Tibial artery (tissue), 4 donors: ENCODE measurements at places on chromosomes 2 and 18.
A peak's percentile ranks its signal among the peaks of the same experiment; 100 is the strongest.

DNA sequence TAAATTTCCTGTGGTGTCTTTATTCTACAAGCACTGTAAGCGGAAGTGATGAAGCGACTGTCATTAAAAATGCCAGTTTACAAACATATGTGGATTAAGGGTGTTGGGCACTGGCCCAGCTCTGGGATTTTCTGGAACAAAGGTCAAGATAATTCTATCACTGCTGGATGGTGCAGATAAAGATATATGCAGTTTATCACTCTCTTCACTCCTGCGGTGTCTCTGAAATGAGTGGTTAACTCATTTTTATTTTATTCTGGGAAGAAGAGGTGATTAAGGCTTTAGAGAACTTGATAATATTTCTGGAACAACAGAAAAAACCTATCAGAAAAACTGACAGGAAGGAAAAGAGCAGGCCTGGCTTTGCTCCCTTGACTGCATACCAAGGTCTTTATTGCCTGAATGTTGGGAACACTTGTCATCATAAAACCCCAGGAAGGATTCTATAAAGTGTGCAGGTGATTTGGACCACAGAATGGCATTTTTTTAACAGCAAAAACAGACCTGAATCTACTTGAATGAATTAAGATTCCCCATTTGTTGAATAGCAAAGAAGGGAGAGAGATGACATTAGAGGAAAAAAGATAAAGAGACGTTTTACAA is 32.4 kb downstream of the ABCB11 start:
- no peak for DNase-seq

DNA sequence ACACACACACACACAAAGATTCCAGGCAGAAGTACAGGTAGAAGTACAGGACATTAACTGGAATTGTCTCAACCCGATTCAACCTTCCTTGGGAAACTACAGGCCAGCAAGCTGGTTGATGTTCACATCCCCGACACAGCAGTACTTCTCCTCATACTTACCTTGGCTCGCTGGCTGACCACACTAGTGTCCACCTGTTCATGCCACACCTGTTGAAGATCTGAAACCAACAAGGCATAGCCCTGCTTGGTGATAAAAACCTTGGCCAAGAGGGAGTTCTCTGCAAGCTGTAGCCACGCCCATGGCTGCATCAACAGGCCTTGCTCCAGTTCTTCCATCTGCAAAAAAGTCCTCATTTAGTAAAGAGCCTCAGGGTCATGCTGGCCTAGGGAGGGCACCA is 2.6 kb downstream of the NHEJ1 start:
- no peak for DNase-seq

DNA sequence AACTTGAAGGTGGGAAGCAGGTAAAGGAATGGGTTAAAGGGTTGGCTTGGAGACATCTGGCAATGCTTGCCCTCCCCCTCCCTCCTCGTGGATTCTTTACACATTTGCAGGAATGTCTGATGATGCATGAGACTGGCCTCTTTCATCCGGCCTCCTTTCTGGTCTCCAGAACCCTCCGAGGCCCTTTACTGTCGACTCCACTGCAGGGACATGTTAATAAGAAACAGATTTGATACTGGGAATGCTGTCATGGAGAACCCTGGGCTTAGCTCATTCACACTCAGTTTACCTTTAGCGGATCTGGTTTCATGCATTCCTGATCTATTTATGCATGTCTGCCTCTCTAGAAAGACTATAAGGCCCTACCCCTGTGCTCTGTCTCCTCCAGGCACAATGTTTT is 238.7 kb downstream of the TGIF1 start:
- DNase-seq, result no peak

GRCh38 chr18:45738660-45739059 is 14.7 kb downstream of the SLC14A1 start:
- no peak for DNase-seq

DNA sequence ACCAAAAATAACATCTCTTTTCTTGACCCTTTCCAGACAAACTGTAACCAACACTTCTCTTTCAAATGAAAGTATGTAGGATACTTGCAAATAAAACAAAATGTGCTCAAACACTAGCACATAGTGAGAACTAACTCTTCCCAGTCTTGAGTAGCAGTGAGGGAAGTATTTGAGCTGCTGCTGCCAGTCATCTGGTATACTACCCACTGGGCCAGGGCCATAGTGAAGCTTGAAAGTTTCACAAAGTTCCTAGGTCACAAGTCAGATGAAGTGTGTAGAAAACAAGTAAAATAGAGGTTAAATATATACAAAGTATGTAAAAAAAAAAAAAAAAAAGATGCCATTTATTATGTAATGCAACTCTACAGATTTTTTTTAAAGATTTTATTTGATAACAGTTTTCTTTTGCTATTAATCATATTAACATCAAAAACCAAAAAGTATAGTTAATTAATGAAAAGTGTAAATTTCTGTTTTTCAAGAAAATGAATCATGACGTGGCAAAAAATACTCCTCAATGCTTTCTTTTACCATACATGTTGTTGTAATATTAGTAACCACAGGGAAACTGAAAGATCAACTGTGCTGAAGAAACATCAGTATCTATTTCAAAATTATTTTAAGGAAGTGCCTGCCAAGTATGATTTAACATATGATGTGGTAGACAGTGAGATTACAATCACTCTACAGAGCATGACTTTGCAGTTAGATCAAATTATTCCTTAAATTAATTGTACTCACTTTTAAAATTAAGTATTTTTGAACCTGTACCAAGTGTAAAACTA is 21.6 kb upstream of the TRIB2 start:
- no peak for DNase-seq

GRCh38 chr2:158969715-158970240 is 1.3 kb downstream of the TANC1 start:
- DNase-seq, result peak; percentile 34

DNA sequence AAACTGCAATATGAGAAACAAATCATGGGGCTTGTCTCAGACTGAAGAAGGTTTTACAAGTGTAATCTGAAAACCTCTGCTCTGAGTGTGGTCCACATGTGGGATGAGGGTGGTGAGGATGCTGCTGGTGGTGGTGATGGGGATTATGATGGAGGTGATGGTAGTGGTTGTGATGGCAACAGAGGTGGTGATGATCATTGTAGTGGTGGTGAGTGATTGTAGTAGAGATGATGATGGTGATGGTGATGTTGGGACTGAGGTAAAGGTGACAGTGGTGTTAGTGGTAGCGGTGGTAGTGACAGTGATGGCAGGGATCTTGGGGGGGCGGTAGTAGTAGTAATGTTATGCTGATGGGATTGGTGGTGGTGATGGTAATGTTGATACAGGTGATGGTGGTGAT is 217.8 kb downstream of the ANAPC1 start:
- no peak for DNase-seq

DNA sequence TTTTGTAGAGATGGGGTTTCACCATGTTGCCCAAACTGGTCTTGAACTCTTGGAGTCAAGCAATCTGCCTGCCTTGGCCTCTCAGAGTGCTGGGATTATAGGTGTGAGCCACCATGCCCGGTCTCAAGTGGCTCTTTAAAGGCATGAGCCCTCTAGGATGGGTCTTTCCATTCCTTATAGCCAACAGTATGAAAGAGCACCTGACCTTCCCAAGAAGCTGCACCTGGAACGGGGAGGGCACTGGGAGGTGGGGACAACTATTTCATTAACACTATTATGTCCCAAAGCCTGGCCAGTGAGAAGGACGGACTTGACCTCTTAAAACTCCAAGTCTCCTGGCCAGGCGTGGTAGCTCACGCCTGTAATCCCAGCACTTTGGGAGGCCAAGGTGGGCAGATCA is 149.7 kb downstream of the ZFP36L2 start:
- DNase-seq, result peak; percentile 60

GRCh38 chr18:8988260-8988871 is 114.1 kb upstream of the NDUFV2 start:
- peak; percentile 38 for DNase-seq

- DNase-seq, result no peak
Observed at GRCh38 chr18:39871961-39872360, 2083.1 kb upstream of the PIK3C3 start.

GRCh38 chr2:48380208-48380607 is 149.7 kb upstream of the STON1 start:
- DNase-seq, result no peak

DNA sequence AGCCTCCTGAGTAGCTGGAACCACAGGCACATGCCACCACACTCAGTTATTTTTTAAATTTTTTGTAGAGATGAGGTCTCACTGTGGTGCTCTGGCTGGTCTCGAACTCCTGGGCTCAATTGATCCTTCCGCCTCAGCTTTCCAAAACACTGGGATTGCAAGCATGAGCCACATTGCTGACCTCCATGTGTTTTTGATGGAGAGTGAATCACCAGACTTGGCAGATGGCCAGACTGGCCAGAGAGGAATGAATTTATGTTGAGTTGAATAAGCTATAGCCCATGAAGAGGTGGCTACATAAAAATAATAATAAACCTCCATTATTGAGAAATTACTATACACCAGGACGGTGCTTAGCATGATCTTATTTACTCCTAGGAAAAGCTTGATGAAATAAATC is 91.5 kb downstream of the MREG start:
- DNase-seq, result no peak

- no peak for DNase-seq
Observed at GRCh38 chr2:38386377-38386776, 9.3 kb upstream of the ATL2 start.

DNA sequence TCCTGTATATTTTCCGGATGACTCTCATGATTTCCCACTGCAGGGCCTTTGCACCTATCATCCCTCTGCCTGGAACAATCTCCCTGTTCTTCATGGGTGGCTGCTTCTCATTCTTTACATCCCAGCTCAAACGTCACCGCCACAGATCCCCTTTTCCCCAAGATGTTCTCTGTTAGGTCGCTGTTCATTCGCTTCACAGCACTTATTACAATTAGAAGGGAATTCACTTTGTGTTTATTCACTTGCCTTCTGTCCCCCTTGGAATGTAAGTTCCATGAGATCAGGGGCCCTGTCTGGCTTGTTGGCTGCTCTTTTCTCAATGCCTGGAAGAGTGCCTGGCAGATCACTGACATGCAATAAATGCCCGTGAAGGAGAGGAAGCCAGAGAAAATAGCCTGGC is 106.7 kb downstream of the FOXI3 start:
- DNase-seq, result no peak

DNA sequence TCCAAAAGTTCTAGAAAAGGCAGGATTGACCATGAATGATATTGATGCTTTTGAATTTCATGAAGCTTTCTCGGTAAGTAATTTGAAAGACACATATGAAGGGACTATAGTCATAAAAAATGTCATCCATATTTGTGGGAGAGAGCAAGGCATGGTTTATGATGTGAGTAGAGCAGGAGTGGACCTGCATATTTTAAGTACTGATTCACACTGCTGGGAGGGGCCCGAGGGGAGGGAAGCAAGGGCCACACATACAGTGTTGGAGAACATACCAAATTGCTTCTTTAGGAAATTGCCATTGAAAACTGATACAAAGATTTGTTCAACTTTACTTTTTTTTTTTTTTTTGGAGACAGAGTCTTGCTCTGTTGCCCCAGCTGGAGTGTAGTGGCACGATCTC is 39.4 kb downstream of the HADHB start:
- no peak for DNase-seq

GRCh38 chr2:210179351-210179990 is 8.3 kb upstream of the KANSL1L start:
- DNase-seq, result no peak

DNA sequence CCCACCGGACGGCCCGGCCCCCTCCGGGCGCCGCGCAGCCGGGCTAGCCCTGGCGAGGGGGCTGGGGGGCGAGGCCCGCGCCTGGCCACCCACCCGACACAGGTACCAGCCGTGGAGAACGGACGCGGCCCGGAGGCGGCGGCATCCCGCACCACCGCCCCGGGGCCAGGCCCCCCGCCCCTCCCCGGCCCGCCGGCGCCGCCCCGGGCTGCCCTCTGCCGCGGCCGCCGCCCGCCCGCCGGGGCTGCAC is 405 bp downstream of the SOS1 start:
- DNase-seq, result no peak

DNA sequence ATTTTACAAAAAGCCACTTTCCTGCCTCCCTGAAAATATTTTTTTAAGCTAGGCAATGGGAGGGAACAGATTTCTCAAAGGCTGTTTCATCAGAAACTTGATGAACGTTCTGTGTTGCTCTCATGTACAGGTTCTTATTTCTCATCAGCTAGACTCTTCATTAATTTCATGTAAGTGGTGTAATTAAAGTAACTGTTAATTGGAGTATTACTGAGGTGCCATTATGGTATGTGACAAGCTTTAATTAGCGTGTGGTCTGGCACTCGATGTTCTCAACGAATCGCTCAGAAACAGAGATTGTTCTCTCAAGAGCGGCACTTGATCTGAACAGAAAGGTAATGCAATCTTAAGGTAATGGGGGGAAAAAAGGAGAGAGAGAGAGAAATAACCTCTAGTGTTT is 81.9 kb upstream of the MYCN start:
- no peak for DNase-seq

DNA sequence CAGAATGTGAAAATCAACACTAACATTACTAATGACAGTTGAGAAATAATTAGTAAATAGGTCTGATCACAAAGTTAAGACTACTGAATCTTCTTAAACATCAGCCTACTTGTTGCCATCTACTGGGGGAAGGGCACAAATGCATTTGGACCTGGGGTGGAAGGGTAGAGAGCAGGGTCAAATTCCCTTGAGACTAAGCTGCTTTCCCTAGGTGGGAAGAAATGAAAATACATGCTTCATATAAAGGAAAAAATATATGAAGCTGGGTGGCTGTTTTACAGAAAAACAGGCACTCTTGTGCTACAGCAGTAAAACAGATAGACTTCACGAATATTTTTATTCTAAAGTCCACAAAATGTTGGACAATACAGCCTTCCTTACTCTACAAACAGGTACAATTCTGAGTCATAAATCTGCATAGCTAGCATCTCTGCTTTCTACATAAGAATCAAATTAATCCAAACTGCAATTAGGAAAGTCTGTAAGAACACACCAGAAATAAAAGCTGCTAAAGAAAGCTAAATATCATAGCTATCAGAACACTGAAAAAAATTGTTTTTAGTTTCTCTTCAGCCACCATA is 10.9 kb downstream of the TRIP12 start:
- DNase-seq, result no peak

DNA sequence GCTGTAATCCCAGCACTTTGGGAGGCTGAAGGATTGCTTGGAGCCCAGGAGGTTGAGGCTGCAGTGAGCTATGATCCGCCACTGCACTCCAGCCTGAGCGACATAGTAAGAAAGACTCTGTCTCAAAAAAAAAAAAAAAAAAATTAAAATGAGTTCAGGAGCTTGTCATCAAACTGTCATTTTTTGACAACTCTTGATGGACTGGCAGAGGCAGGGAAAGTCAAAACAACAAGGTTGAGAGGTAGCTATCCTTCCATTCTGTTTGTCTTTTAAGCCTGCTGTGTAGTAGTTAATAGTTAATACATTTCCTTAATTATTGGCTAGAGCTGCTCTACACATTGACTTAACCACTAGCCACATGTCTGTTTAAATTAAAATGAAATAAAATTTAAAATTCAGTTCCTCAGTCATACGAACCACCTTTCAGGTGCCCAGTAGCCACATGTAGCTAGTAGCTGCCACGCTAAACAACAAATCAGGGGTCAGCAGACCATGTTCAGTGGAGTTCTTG is 22.7 kb downstream of the DPYSL5 start:
- DNase-seq, result no peak

DNA sequence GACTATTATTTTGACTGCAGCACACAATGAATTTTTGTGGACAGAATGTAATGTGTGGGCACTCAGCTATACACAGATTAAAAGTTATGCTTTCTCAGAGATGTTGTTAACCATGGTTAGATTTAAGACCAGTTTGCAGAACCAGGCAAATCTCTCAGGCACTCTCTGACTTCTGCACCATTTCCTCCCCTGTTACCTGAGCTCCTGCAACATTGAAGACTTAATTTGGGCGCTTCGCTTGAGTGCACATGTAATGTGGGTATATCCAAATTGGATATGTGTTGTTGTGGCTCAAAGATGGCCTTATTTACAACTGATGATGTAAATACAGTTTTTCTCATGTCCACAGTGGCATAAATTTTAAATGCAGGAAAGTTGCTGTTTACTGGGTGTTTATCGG is 469.4 kb downstream of the PTPRM start:
- DNase-seq, result no peak
